ENCODE measurements at places on chromosomes 3 and 15.

GRCh38 chr3:153426803-153427202 lies 264.8 kb downstream of the RAP2B start:
- DNase-seq: no peak

DNA sequence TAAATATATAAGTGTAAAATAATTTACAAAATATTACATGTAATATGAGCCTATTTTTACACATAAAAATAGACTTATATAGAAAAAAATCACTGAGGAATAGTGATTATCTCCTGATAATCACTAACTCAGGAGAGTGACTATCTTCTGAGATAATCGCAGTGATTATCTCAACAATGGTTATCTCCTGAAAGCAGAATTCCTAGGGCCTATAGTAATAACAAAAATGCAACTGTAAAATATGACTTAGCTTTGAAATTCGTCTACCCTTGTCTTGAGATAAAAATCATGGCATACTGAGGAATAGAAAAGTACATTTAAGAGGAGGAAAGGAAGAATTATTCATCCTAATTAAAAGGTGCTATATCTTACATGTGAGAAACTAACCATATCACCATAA lies 117.0 kb upstream of the ASB14 start:
- no peak for DNase-seq

- DNase-seq: no peak
Observed at GRCh38 chr15:50970524-50970923, 62.0 kb downstream of the AP4E1 start.

- DNase-seq: no peak
Observed at GRCh38 chr3:114175204-114175987, 3.5 kb downstream of the DRD3 start.

DNA sequence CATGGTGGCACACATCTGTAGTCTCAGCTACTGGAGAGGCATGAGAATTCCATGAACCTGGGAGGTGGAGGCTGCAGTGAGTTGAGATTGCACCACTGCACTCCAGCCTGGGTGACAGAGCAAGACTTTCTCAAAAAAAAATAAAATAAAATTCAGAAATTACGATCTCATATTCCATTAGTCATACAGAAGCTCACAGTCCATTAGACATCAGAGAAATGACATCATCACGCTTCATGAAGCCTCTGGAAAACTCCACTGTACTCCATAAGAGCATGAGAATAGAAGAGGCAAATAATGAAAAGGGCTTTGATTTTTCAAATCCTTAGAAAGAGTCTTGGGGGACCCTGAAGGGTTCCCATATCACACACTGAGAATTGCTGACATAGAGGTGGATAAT lies 145.0 kb upstream of the MITF start:
- no peak for DNase-seq

DNA sequence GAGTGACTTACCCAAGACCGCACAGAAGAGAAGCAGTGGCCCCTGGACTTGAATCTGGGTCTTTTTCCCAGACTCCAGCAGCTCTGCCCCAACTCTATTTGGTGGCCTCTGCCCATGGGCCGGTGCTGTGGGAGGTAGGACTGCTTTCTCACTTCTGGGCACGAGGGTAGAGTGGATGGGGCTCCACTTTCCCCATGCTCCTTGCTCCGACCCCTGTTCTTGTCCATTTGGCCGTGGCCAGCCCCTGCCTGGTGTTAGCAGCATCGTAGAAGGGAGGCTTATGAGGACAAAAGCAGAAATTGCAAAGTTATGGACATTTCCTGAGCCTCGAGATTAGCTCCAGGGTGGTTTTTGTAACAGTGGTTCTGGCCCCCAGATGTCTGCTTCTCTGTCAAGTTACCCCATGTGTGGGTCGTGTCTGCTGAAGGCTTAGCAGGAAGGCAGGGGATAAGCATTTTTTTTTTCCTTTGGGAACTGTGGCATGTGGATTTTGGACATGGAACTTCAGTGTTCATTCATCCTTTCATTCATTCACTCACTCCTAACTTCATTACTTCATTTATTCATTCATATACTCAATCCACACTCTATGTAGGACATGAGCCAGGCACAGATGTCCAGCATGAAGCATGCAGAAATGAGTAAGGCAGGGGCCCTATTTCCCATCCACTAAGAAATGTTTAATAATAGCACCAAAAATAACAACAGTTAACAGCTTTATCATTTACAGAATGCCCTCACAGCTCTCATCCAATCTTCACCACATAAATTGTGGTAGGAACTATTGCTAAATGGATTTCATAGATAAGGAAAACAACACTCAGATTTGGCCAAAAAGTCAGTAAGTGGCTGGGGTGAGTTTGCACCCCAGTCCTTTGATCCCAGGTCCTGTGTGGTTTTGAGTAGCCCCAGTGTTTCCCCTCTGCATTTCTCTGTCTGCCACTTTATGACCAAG lies 180.5 kb downstream of the OPA1 start:
- no peak for DNase-seq

GRCh38 chr3:192299921-192300320 lies 427.4 kb downstream of the FGF12 start:
- no peak for DNase-seq

GRCh38 chr3:191770541-191770940 lies 309.6 kb downstream of the PYDC2 start:
- no peak for DNase-seq

DNA sequence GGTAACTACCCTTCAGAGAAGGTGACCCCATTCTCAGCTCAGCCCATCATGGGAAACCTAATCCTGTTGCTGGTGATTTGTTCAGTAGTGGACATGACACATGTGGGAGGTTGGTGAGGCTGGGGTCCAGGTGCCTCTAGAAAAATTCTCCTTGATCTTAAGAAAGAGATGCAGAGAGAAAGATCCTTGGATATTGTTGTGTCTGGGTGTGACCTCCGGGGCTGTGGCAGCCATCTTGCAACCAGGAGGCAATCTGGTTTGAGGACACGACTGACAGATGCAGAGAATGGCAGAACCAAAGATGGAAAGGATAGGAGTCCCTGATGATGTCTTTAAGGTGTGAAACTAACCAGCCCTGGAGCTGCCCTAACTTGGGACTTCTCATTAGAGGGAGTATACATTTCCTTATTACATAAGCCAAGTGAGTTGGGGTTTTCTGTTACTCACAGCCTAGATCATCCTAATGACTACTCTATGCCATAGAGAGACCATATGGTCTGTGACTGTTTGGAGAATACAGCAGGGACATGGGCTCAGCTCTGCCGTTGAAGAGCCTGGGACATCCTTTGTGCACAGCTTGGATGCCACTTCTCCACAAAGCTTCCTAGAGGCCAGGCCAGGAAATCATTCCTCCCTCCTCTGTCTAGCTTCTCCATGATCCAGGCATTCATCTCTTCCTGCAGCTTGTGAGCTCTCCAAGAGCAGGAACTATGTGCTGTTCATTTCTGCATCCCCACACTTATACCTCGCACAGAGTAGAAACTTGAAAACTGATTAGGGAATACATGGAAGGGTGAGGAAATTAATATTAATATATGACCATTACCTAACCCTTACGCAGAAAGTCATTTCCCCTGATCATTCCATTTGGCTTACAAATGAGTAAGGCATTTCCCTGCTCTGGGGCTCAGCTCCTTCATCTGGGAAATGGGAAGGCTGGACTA lies 45.9 kb downstream of the HRH1 start:
- DNase-seq: no peak

- no peak for DNase-seq
Observed at GRCh38 chr3:25555695-25556437, 108.8 kb downstream of the TOP2B start.

DNA sequence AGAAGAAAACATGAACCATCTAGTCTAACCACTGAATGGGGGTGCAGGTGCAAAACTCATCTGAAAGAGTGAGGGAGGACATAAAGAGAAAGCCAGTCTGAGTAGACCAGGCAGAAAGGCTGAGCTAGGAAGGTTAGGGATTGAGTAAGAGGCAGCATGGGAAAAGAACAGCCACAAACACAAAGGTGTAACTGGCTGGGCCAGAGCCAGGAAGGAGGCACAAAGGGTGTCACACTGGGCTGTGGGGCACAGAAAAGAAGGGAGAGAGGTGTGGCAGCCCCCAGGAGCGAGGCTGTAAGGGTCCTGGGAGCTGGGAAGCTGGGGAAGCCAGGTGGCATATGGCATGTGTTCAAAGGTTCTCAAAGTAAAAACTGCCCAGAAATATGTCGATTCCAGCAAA lies 18.7 kb downstream of the IGSF11 start:
- no peak for DNase-seq

DNA sequence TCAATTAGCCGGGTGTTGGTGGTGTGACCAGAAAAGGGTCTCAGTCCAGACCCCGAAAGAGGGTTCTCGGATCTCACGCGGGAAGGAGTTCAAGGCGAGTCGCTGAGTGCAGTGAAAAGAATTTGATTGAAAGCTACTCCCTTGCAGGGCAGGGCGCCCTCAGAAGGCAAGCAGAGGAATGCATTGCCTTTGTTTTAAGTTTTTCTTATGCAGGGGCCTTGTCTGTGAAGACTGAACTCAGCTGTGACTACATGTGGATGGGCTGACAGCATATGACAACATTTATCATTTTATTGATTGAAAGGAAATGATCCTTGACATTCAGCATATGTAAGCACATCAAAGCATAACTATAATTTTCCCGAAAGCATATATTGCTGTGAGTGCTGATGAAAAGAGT lies 11.8 kb downstream of the CPN2 start:
- DNase-seq: no peak

GRCh38 chr3:21624524-21624923 lies 126.5 kb downstream of the ZNF385D start:
- DNase-seq: no peak

DNA sequence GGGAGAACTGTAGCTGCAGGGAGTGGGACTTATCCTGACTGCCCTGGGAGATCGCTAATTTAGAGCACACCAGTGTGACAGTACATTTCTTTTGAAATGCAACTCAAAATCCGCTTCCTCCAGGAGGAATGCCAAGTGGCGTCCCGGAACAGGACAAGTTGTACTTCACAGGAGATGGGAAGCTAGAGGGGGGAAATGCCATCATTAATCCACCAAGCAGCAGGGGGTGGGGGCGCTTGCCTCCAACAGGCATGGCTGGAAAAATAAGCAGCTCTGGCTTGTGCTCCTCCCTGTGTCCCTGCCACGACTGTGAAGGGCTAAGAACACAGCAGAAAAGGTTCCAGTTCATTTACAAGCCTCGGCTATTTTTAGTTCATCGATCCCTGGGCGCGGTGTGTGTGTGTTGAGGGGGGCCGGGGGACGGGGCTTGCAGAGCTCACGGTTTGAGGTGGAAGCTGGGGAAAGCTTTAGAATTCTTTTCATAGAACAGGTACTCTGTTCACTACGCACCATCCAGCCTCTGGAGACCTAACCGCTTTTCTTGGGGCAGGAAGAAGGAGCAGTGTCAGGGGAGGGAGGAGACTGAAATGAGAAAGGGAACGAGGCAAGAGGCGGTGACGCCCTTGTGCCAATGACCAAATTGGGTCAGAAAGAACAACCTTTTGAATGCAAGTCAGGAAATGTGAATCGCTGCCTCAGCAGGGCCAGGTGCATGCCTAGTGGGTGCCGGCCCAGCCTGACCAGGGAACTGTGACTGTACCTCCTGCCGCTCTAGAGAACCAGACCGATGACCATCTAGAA lies 51.8 kb upstream of the DGKG start:
- peak; percentile 52 for DNase-seq

DNA sequence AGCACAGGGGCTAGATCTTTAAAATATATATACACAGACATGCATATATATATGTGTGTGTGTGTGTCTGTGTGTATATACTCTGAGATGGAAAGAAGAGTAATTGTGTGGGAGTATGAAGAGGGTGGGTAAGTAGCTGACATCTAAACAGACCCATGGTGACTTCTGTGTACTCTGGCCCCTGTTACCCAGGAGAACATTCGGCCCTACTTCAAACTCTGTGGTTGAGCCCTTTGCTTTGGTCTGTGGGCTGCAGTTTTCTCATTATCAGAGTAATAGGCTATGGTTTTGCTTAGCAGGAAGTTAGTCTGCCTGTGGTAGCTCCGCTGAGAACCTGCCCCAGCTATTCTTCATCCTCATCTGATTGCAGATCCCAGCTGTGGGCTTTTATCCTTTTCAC lies 141.4 kb downstream of the RBPMS2 start:
- DNase-seq: peak; percentile 62

DNA sequence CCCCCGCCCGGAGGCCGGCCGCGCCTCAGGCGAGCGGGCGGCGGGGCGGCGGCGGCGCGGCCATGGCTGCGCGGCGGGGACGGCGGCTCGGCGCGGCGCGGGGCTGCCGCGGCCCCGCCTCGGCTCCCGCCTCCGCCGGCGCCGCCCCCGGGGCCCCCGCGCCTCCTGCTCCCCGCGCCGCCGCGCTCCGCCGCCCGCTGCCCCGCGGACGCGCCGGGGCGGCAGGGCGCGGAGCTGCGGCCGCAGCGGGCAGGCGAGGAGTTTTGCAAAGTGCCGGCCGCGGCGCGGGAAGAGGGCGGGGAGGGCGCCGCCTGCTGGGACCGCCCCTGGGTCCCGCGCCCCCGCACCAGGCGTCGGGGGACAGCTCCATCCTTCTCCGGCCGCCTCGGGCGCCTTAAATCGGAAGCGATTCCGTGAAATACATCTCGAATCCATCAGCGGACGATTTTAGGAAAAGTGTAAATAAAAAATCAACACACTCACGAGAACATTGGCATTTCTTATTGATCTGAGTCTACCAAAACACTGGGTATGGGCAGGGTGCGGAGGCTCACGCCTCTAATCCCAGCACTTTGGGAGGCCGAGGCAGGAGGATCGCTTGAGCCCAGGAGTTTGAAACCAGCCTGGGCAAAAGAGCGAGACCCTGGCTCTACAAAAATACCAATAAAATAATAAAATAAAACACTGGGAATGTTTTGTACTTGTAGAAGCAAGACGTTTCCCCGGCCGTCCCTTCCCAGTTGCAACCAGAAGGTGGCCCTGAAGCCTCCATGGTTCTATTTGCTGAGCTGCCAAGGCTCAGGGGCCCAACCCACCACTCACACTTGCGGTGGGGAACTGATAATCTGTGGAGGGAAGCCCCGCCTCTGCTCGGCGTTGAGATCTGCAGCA lies 136.9 kb downstream of the NUP210 start:
- DNase-seq: no peak

GRCh38 chr15:75508840-75509532 lies 57.5 kb upstream of the SIN3A start:
- DNase-seq: peak; percentile 9

DNA sequence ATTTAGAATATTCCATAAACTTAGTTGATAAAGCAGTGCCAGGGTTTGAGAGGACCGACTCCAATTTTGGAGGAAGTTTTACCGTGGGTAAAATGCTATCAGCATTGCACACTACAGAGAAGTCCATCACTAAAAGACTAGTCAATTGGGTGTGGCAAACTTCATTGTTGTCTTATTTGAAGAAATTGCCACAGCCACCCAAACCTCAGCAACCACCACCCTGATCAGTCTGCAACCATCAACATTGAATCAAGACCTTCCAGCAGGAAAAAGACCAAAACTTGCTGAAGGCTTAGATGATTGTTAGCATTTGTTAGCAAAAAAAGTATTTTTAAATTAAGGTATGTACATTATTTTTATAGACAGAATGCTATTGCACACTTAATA lies 60.5 kb downstream of the KLF13 start:
- DNase-seq: no peak

DNA sequence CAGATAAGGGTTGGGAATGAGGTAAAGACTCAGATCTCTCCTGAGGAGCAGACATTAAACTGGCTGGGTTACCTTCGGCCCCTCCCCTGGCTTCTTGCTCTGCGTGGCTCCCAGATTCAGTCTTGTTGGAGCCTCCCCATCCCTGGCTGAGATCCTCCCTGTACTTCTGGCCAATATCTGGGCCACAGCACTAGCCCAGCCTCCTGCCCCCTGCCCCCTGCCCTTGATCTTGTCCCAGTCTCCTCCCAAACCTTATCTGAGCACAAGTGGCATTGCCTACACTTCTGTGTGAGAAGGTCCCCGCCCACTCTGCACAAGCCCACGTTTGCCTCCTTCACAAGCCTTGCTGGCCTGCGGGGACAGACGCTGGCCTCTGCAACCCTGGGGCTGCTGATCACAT lies 16.8 kb downstream of the PLA2G4F start:
- no peak for DNase-seq
